ENCODE measurements at places on chromosomes 7 and 10. TPM values are rescaled to one million over a fixed set of nuclear protein-coding genes. Genes with fewer than 3 reads are reported as not detected.
A peak's percentile ranks its signal among the peaks of the same experiment; 100 is the strongest.

- peak; percentile 61 for DNase-seq
- no peaks in the 10 kb centered on the region for H3K4me1 ChIP-seq
- no peaks in the 10 kb centered on the region for H3K27me3 ChIP-seq
- H3K4me3 ChIP-seq, result no peak overlapping the region
- H3K36me3 ChIP-seq, result no peaks in the 10 kb centered on the region
These were observed 74.3 kb upstream of the GNAI1 start for GRCh38 chr7:80060218-80060806.

Gene IRF5
- total RNA-seq, result 10.1 TPM

Gene DGKB
- total RNA-seq, result not detected

- no peaks in the 10 kb centered on the region for H3K4me1 ChIP-seq
- H3K27ac ChIP-seq, result no peak overlapping the region
- H3K4me3 ChIP-seq, result no peak overlapping the region
- peak; percentile 39 for DNase-seq
- no peaks in the 10 kb centered on the region for H3K36me3 ChIP-seq
These were observed 21.7 kb upstream of the OR2A5 start for GRCh38 chr7:144027070-144027469.

GRCh38 chr7:13201628-13202027, 514.2 kb downstream of the ARL4A start:
- H3K4me3 ChIP-seq, result no peak overlapping the region
- no peaks in the 10 kb centered on the region for H3K27me3 ChIP-seq
- H3K27ac ChIP-seq, result no peak overlapping the region
- DNase-seq, result no peak
- peaks cover 8% of the 10 kb centered on the region for H3K4me1 ChIP-seq
- H3K36me3 ChIP-seq, result no peaks in the 10 kb centered on the region

Measured in MCF 10A (cell line).